ENCODE measurements at places on chromosomes 5 and 9. TPM values are rescaled to one million over a fixed set of nuclear protein-coding genes. Genes with fewer than 3 reads are reported as not detected.

PCDHGB3 gene
- total RNA-seq: 0.81 TPM

KIF4B gene
- total RNA-seq: 0.02 TPM

SEMA4D gene
- total RNA-seq: 5.1 TPM

GRCh38 chr9:108316630-108317029, 539.2 kb downstream of the ACTL7B start:
- DNase-seq: no peak

DNA sequence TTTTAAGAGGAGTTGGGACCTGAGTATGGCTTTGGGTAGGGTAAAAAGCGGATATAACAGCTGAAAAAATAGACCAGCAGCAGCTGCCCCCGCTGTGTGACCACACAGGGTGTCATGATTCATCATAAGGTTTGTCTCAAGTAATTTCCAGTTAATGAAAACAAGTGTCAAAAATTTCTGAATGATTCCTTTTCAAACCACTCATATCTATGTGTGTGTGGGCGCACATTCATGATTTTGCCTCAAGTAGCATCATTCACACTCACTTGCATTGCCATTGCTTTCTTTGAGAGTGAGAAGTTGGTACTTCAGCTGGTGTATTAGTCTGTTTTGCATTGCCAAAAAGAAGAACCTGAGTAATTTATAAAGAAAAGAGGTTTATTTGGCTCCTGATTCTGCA, 12.1 kb upstream of the TNFAIP8 start:
- DNase-seq: peak; percentile 46

Measured in A172 (cell line).